ENCODE measurements at places on chromosomes 6 and 20.

- DNase-seq: peak; percentile 55
Observed at GRCh38 chr6:11096109-11096508, 2.5 kb downstream of the SMIM13 start.

DNA sequence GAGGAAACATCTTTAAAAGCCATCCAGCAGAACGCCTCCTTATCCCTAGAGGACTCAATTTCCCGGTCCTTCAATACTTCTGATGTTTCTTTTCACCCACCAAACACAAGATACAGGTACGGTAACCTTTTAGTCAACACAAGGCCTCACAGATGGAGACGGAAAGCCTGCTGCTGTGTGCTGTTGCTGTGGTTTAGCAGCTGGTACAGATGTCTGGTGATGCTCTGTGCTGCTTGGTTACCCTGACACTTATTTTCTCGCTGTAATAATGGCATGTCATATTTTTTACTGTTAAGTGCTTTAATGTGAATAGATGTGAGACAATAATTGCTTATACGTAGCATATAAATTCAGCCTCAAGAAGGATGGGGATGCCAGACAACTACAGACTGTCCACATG is 25.3 kb downstream of the GMDS start:
- no peak for DNase-seq

DNA sequence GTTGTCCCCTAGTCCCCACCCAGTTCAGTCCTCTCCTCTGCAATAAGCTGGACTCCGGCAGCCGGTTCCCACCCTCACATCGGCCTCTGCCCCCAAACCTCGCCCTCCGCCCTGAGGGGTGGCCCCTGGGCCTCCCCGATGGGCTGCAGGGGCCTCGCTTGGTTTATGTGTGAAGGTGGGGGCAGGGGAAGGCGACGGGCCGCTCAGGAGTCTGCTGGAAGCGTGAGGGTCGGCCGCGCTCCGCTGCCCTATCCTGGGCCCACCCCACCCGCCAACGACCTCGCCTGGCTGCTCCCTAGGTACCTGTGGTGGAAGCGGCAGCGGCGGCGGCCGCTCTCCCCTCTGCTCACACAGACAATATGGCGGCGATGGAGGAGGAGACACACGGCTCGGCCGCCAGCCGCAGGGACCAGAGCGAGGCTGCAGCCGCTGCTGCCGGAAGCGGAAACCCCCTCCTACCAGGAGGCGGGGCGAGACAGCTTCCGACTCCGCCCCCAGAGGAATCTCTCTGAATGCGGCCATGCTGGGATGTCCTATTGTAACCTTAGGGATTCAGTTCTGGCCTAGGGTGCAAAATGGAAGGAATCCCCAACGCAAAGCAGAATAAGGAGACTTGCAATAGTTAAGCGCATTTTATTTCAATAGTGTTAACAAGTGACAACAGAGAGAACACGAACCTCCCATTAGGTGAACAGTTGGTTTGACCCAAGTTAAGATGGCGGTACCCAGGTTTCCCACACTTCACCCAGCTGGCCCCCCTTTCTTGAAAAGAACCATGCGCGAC is at the start of gene CSNK2A1:
TSS of gene CSNK2A1 (minus strand) at position 422 of the 784 bp plus-strand sequence. CDS start 35,239 bp downstream, outside the sequence.
- DNase-seq: peak; percentile 98

DNA sequence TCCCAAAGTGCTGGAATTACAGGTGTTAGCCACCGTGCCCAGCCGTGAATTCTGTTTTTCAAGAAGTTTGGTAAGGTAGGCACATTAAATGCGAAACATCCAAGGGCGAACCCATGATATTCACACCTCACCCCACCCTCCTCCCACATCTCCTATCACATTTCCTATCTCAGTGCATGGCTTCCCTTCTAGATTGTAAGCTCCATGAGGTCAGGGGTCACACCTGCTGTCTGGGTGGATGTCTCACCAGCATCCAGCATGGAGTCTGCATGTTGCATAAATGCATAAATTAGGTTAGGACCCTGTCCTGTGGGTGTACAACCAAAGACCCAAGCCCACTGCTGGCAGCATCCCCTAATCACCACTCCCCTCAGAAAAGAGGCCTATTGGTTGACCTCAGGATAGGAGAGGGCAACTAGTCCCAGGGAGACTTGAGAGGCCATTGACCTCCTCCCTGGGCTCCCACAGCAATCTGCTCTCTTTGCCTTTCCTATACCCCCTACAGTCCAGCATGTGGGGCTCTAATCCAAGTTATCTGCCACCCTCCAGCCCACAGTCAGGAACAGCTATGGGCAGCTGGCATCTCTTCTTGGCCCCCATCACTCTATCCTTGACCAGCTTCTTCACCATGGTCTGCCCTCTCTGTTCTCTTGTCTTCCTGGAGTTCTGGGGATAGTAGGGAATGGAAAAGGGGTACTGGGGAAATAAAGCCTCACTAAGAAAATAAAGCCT is 4.2 kb downstream of the PRRT1 start:
- DNase-seq: no peak

GRCh38 chr6:26329763-26330511 is 35.1 kb upstream of the BTN3A2 start:
- peak; percentile 63 for DNase-seq

DNA sequence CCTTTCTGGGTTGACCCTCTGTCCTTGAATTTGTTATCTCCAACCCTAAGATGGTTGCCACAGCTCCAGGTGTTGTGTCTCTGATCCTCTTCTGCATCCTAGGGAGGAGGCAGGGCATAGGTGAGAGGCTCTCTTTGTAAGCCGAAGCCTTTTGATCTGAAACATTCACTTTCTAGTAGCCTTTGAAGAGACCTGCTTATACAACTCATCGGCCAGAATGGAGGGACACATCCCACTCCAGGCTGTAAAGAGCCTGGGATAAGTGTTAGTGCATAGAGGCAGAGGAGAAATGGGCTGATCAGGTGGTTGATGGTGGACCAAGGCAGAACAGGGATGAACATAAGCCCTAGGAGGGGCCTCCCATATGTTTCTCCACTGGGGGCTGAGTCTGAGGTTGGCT is 137.1 kb upstream of the KCNG1 start:
- DNase-seq: no peak

GRCh38 chr6:133568970-133569889 is 319.7 kb upstream of the TCF21 start:
- DNase-seq: peak; percentile 82

GRCh38 chr6:132218059-132218696 is 183.1 kb downstream of the MOXD1 start:
- DNase-seq: peak; percentile 69

GRCh38 chr6:56497240-56497639 is 145.4 kb downstream of the DST start:
- no peak for DNase-seq

GRCh38 chr6:157227202-157228166 is 95.8 kb downstream of the TMEM242 start:
- DNase-seq: no peak

DNA sequence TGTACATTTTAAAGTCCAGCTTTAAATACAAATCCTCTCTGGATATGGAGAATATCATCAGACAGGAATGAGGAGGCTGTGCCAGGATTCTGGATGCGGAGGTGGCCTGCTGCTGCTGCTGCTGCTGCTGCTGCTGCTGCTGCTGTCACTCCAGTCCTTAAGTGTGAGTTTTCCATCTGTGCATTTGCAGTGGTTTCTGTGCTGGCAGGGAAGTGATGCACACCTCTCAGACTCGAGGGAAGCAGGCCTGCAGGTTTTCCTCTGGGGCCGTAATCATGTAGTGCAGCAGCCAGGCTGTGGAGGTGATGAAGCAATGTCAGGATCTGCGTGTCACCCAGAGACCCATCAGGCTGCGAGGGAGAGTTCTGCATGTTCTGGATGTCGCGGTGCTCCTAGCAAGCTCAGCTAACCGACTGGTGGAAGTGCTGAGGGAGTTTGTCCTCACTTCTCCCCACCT is 32.0 kb downstream of the CFAP61 start:
- no peak for DNase-seq

- no peak for DNase-seq
Observed at GRCh38 chr6:33820243-33820642, 16.4 kb upstream of the MLN start.

- no peak for DNase-seq
Observed at GRCh38 chr20:9163251-9163650, 94.4 kb downstream of the PLCB4 start.

DNA sequence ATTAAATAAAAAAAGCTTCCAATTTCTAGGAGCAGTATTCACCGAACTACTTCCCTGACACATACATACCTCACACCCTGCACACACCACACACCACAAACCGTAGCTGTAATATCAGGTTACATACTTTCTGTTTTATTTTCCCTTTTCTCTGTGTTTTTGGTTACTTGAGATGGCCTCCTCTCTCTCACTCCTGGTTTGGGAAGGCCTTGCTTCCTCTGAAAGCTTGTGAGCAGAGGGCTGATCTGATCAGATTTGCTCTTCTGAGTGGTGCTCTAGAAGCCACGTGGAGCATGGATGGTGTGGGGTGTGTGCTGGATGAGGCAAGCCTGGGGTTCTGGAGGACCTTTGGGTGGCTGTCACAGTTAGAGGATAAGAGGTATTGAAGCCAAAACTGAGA is 20.9 kb downstream of the UTRN start:
- peak; percentile 76 for DNase-seq

GRCh38 chr20:58017231-58017969 is 211.1 kb downstream of the ANKRD60 start:
- DNase-seq: peak; percentile 82

DNA sequence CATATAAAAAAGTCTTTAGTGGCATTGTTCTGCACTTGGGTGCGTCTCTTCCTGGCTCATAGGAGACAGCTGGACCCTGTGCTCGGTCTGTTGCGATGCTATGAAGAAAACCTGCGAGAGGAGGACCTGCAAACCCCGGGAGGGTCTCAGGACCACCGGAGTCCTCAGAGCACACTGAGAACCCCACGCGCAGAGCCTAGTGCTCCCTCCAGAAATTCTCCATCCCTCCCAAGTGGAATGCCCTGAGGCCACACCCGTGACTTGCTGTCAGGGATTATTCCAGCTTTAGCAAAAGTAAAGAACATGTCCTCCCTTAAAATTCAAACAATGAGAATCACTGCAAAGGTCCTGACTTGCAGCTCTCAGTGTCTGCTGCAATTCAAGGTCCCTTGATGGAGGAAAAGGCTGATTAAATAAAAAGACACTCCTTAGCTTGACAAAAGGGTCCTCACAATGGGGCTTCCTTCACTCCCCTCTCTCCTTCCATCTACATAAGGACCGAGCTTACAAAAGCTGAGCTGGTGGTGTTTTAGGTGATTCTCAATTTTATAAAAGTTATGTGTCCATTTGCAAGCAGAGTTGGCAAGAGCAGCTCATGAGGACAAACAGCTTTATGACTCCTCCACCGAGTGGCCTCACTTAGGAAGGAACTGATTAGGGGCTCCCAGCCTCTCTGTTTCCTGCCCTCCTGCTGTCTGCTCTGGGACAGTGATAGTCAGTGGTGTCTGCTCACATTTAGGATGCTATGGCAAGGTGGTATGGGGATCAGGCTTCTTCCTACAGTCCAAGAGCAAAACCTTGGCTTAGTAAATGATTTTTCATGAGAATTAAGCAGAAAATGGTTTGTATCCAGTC is 97.0 kb downstream of the RAMACL start:
- no peak for DNase-seq

DNA sequence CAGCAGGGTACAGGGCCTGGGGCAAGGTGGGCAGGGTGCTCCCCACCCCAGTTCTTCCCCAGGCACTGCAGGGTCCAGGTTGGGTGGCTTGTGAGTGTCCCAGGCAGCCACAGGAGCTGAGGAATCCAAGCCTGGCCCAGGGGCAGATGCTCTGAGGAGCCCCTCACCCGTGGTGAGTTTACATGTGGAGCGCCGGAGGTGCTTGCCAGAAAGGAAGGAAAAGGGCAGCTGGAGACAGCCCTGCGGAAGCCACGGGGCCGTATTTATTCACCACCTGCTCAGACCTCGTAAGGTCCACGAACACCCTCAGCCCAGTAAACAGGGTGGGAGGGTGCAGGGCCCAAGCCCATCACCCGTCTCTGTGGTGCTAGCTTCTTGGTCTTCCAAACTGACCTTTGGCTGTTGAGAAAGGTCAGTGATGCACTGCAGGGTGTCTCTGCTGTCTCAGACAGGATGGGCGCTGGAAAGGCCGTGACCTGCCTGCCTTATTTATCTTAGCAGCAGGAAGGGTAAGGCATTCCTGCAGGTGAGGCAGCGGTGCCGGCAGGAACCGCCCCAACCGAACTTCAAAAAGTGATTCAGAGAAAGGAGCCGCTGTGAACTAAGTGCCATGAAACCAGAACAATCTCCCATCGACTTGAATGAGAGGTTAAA is 4.0 kb upstream of the FRMD1 start:
- DNase-seq: no peak

DNA sequence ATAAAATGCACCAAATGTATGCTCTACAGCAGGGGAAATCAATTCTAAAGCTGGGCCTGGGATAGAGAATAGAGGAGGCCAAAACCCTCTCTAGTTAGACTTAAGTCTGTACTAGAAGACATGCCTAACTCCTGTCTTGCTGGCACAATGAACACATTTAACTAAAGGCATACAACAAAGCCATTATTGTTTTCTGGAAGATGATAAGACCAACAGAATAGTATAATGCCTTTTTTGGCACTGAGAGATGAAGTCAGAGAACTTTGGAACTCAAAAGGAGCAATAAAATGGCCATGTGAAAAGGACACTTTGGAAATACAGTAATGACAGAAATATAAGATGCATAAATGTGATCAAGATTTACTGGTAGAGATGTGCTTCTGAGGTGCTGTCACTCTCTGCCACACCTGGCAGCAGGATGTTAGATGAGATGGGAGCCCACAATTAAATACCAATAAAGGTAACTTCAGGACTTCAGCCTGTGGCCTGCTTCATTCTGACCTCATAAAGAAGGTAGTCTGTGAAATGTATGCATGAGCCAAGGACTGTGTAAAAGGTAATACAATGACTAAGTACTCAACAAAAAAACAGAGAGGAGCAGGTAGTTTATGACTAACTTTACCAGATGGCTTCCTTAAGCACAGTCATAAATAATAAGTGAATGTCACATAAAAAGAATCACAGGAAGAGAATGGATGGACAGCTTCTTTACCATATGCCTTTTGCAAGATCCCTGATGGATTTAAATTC is 333.4 kb downstream of the BCKDHB start:
- DNase-seq: no peak

DNA sequence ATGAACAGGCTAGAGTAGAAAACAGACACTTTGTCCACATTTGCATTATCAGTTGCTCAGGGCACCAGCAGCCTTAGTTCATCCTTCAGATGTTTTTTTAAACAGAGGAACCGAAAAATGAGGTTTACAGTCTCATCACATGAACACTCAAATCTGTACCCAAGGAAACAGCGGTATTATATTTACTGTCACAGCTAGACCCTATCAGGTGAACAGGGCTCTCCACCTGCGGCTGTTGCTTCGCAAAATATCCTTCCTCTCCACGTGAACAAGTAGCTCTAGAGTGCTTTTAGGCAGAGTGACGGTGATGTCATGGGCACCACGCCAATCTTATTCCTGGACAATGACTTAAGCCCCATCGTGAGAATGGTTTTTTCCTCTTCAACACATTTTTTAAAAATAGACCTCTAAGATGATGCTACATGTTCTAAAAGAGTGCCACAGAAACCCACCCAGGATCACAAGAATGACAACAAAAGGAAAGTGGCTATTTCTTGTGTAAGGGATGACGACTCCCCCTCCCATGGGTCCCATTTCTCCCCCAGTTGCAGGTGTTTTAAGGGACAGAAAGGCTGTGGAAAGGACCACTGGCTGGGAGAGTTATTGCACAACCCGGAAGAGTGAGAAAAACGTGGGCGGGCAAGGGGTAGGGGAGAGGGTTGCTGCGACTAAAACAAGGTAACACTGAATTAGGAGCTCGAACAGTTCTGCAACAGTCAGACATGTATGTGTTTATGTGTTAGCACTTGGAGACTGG is 77.7 kb downstream of the EFHC1 start:
- peak; percentile 39 for DNase-seq

Data from astrocyte of the spinal cord (primary cell).